ENCODE measurements at places on chromosomes 7 and 10.

- DNase-seq: no peak
Observed at GRCh38 chr10:13066527-13066926, 33.4 kb upstream of the OPTN start.

- DNase-seq: peak; percentile 67
Observed at GRCh38 chr10:6347391-6347951, 144.7 kb downstream of the PFKFB3 start.

DNA sequence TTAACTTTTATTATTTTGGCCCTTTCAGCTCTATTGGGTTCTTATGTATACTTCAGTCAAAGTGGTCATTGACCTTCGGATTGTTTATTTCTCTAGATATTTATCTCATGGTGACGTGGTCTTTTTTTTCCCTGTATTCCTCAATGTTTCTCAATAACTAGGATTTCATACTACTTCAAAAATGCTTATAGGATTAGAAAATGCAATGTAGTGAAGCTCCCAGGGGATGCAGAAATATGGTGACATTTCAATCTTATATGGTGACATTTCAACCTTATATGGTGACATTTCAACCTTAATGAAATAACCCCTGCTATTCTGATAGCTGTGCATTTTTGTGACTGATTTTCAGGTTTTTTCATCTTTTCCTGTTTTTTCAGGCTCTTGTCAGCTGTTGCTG, 51.4 kb downstream of the CHRM2 start:
- DNase-seq: no peak

DNA sequence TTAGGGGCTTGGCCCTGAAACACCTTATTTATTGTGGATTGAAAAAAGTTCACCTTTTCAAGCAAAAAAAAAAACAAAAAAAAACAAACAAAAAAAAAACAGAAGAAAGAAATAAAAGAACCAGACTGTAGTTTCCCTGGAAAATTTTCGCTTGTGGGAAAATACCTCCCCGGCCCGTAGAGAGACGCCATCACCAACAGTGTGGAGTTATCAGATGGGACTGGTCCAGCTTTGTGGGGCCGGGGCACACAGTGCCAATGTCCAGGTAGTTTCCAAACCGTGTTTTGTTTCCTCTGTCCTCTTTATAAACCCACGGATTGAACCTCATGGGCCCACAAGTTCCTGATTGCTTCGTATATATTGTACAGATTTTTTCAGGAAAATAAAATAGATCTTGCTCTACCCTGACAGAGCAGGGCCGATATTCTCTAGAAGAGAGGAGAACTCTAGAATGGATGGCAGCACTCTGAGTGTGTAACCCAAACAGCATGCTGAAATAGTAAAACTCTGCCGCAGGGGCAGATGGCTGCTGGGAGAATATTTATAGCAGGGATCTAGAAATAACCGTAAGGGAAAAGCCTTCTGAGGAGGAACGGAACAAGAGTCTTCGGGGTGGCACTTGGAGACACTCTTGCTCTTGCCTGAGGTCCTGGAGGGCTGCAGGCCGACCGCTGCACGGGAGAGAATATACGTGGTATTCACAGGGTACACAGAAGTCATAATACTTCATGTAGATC, 241.0 kb downstream of the FRMD4A start:
- peak; percentile 29 for DNase-seq

- no peak for DNase-seq
Observed at GRCh38 chr7:106220307-106220706, 64.5 kb downstream of the NAMPT start.

GRCh38 chr10:86048571-86048970, 318.0 kb downstream of the GRID1 start:
- DNase-seq: no peak

DNA sequence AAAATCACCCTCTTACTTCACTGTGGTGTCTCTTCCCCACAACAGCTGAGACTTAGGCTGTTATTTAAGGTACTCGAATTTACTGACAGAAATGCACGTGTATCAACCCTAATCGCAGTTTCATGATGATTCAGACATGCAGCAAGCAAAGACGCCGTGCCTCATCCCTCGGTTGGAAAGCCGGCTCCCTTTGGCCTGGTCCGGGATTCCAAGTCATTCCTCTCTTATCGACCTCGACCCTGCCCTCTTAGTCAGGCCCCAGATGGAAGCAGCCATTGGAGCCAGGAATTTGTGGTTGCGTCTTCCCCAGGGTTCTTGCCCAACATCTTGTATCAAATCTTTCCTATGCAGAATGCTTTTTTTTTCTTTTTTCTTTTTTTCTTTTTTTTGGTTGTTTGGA, 229.5 kb downstream of the GATA3 start:
- no peak for DNase-seq

DNA sequence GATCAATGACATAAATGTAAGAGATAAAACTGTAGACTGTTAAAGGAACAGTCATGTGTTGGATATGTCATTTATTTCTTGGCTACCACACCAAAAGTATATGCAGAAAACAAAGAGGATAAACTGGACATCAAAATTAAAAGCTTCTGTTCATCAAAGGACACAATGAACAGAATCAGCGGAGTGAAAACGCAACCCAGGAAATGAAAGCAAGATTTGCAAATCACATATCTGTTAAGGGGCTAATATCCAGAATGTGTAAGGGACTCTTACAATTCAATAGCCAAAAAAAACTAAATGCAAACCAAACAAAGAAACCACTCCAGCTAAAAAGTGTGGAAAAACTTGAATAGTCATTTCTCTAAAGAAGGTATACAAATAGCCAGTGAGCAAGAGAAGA, 164.3 kb downstream of the ZMYND11 start:
- DNase-seq: no peak

- peak; percentile 33 for DNase-seq
Observed at GRCh38 chr10:95741807-95742467, 14.0 kb upstream of the ENTPD1 start.

DNA sequence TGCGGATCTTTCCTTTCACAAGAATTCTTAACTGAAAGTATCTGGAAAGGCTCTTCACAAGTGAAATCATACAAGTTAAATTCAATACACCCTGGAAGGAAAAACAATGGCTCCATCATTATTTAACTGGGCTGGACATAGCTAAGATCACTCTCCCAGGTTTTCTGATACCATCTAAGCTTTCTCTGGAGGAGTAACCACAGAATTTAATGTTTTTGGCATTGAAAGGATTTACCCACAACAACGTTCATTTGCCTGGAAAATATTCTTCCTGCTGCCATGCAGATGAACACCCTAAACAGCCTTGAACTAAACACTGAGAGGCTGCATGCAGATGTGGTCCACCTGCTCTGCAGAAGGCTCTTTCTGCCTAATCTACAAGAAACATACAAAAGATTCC, 4.3 kb downstream of the NEBL start:
- DNase-seq: no peak

GRCh38 chr10:105354010-105354409, 712.9 kb downstream of the SORCS3 start:
- no peak for DNase-seq

All from Ammon's horn (tissue), 1 donor.